Parietal lobe (tissue), 2 donors: ENCODE measurements at places on chromosomes 1 and 21. TPM values are rescaled to one million over a fixed set of nuclear protein-coding genes. Genes with fewer than 3 reads are reported as not detected.

KLHDC7A gene
- not detected for total RNA-seq

SH2D1B gene
- total RNA-seq = not detected

CFAP45 gene
- 0.63 TPM for total RNA-seq

CHD5 gene
- 52.6 TPM for total RNA-seq

HSF2BP gene
- 4.1 TPM for total RNA-seq

DIRAS3 gene
- 1.9 TPM for total RNA-seq

OR2L13 gene
- 1.9 TPM for total RNA-seq

BCL2L15 gene
- 3.8 TPM for total RNA-seq

PANK4 gene
- 44.4 TPM for total RNA-seq

MTOR gene
- 74.2 TPM for total RNA-seq

AMY1C gene
- total RNA-seq = not detected

PRKAA2 gene
- 31.3 TPM for total RNA-seq

CAMSAP2 gene
- total RNA-seq = 146 TPM

OR10J1 gene
- total RNA-seq = not detected

CNIH3 gene
- 34.7 TPM for total RNA-seq

CCDC185 gene
- total RNA-seq = not detected

REN gene
- total RNA-seq = not detected

CHRM3 gene
- total RNA-seq = 71.1 TPM

ANKRD34A gene
- total RNA-seq = 2.5 TPM

AADACL3 gene
- total RNA-seq = not detected

RPTN gene
- not detected for total RNA-seq

C1orf115 gene
- 22.5 TPM for total RNA-seq

ATP6V1G3 gene
- total RNA-seq = not detected

CHI3L1 gene
- 0.63 TPM for total RNA-seq

TRMT1L gene
- total RNA-seq = 21.3 TPM

LYPD8 gene
- not detected for total RNA-seq

ITGB2 gene
- 8.5 TPM for total RNA-seq

OR2L3 gene
- total RNA-seq = 2.8 TPM
